ENCODE measurements at places on chromosomes 6 and 20. TPM values are rescaled to one million over a fixed set of nuclear protein-coding genes. Genes with fewer than 3 reads are reported as not detected.

KHDC1 gene
- 4.8 TPM for total RNA-seq

LY6G6C gene
- not detected for total RNA-seq

BCAS1 gene
- 2.4 TPM for total RNA-seq

MRAP2 gene
- 5.4 TPM for total RNA-seq

ABHD16A gene
- 77.0 TPM for total RNA-seq

DNAH8 gene
- total RNA-seq: 17.2 TPM

GSTA3 gene
- total RNA-seq: 26.7 TPM

CCDC28A gene
- total RNA-seq: 30.3 TPM

WASF1 gene
- 102 TPM for total RNA-seq

RCAN2 gene
- 6.3 TPM for total RNA-seq

CRISP2 gene
- 197 TPM for total RNA-seq

CHRNA4 gene
- total RNA-seq: 8.3 TPM
